Activated CD4-positive, alpha-beta T cell treated with anti-CD3 and anti-CD28 coated beads, Interleukin-2, amount 50 U/mL, for 1 hour (primary cell): ENCODE measurements at places on chromosomes 11 and 22.

GRCh38 chr11:121336279-121336937 is 43.8 kb downstream of the SC5D start:
- no peak for DNase-seq

DNA sequence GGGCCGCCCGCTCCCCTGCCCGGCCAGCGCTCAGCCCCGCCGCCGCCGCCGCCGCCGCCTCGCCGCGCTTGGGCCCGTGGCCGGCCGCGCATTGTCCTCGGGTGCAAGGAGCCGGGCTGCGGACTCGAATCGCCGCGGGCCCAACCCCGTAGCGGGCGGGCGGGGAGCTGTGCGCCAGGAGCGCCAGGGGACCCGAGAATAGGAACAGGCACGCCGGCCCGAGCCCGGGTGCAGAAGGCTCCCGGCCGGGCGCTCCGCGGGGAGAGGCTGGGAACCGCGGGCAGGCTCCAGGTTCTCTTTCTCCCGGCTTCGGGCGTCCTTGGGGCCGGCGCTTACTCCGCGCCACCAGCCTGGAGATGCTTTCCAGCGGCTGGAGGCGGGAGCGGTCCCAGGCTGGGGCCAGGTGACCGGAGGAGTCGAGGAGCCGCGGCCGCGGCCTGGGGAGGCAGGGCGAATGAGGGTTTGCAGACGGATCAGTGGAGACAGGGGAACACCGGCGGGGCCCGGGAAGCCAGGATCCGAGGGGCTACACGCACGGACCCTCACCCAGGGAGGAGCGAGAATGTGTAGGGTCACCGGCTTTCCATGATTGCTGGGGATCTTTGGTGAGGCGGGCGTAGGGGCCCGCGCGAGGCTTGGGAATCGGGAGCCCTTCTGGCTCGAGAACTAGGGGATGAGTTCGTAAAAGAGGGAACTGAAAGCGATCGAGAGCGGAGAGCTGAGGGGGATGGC is 726 bp downstream of the PKNOX2 start:
- no peak for DNase-seq

DNA sequence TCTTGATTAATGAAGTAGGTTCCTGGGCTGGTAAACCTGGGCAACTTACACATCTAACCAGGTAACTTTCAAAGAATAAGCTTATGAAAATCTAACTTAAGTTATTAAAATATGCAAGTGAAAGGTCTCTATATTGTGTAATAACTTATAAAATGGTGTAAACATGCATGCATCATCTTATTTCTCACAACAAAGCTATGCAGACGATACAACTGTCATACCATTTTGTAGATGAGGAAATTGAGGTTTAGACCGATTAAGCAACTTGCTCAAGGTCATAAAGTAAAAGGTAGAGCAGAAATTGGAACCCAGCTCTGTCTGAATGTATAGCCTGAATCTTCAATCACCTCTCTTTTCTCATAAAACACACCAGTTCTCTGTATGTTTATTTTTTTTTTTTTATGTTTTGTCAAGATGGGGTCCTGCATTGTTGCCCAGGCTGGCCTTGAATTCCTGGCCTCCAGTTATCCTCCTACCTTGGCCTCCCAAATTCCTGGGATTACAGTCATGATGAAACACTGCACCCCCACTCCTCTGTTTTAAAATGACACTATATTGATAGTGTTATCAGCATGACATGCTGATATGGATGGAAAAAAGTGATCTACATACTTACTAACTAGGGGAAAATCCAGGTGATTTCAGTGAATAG is 109.6 kb downstream of the SGSM3 start:
- no peak for DNase-seq

DNA sequence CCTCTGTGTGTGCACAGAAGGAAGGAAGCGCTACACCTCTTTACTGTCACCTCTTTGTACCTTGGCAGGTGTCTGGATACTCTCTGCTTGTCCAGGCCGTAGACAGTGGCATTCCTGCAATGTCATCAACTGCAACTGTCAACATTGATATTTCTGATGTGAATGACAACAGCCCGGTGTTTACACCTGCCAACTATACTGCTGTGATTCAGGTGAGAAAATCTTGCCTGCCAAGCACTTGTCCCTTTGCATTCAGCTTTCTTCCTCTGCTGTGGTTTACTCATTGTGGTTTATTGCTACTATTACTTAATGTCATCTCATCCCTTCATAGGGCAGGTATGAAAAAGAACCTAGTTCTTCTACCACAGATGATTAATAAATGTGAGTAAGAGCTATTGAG is 131.9 kb upstream of the MTNR1B start:
- DNase-seq = no peak

- no peak for DNase-seq
These were observed 301.8 kb downstream of the NTM start for GRCh38 chr11:131672191-131672590.

DNA sequence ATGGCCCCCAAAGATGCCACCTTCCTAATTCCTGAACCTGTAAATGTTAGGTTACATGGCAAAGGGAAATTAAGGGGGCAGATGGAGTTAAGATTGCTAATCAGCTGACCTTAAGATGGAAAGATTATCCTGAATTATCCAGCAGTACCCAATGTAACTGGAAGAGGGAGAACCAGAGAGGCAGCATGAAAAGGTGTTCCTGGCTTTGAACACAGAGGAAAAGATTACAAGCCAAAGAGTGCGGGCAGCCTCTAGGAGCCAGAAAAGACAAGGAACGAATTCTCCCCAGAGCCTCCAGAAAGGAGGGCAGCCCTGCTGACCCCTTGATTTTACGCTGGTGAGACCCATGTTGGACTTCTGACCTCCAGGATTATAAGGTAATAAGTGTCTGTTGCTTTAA is 15.1 kb upstream of the THRSP start:
- DNase-seq = no peak

DNA sequence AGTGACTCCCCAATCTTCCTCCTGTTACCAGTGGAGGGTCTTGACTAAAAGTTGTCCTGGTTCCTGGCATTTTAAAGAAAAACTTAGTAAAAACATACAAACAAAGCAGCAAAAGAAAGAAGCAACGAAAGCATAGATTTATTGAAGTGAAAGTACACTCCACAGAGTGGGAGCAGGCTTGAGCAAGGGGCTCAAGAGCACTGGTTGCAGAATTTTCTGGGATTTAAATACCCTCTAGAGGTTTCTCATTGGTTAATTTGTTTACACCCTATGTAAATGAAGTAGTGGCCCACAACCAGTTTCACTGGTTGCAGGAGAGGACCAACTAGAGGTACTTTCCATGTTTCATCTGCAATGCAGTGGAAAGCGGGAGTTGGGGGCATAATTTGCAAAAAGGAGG is 10.7 kb downstream of the FAM111B start:
- no peak for DNase-seq

DNA sequence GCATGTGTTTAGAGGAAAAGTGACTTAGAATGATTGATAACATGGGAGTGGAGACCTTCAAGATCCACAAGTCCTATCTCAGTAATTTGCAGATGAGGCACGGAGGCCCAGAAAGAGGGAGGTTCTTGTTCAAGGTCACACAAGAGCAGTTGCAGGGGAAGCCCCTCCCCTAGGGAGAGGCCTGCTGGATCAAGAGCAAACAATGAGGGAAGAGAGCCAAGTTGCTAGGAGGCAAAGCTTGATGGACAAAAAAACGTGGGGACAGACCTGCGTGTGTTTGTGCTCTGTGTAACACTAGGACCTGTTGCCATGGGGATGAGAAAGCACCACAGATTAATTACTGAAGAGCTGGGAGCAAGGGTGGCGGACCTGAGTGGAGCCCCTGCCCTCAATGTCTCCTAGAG is 6.4 kb upstream of the MFRP start:
- no peak for DNase-seq

GRCh38 chr11:67345920-67346819 is 7.2 kb downstream of the POLD4 start:
- DNase-seq = no peak

GRCh38 chr22:21564411-21564810 is 3.1 kb upstream of the UBE2L3 start:
- DNase-seq = no peak

DNA sequence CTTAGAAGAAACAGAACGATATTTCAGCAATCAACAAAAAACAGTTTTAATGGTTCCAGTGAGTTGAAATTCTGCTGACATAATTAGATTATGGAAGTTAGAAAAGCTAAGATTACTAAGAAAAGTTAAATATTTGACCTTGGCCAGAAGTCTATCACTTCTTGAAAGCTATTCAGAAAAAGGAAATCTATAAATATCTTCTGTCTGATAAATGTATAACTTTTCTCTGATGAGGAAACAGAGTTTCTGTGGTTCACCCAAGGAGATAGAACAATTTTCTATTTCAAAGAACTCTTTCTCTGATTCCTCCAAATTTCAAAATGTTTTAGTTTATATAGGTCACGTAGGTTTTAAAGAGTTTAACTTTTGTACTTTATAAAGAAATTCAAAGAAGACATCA is 438.4 kb upstream of the CHORDC1 start:
- DNase-seq = no peak

DNA sequence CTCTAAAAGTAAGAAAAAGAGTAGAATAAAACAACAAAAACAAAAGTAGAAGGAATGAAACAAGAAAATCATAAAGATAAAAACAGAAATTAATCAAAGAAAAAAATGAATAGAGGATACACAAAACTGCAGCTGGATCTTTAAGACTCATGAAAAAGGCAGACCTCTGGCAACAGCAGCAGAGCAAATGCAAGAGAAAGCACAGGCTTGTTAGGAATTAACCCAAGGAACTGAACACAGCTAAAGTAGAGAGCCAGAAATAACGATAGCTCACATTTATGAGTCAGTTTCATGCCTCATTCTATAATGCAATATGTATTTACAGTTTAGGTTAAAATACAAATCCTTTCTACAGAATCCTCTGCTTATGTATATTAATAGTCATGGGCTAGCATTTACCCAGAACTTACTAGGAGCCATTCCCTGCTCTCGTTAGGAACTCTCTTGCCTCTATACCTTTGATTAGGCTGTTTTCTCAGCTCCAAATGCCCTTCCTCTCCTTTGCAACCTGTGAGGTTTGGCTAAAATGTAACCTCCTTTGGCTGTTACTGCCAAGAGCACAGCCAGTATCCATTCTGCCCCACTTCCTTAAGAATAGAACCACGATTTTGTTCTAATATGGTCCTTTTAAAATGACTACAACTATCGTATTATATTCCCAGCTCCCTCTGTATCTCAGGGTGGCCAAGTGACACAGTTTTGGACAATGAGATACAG is 38.3 kb upstream of the NFAM1 start:
- DNase-seq = no peak

DNA sequence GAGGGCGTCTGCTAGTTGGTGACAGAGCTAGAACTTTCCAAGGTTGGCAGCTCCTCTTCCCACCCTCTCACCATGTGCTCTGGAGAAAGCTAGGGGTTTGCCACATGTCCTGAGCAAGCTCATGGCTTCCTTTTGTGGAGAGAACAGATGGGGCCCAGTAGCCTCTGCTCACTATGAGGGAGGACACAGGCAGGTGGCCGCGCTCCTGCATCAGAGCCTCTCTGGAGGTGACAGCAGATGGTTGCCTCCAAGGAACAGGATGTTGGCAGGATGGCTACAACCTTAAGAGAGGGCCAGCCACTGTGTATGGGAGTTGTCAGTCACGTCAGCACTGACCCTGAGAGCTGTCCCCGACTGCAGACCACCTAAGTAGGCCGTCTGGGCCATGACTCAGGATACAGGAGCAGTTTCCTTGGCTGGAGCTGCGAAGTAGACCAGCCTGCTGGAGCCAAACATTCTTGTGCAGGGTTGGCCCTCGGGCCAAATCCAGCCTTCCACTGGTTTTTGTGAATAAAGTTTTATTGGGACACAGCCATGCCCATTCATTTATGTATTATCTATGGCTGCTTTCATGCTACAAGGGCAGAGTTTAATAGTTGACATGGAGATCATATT is 28.0 kb downstream of the SGSM1 start:
- no peak for DNase-seq

GRCh38 chr22:43682851-43683250 is 129.3 kb downstream of the EFCAB6 start:
- DNase-seq = no peak
